Erythroblast (primary cell): ENCODE measurements at places on chromosomes 13 and 19.

DNA sequence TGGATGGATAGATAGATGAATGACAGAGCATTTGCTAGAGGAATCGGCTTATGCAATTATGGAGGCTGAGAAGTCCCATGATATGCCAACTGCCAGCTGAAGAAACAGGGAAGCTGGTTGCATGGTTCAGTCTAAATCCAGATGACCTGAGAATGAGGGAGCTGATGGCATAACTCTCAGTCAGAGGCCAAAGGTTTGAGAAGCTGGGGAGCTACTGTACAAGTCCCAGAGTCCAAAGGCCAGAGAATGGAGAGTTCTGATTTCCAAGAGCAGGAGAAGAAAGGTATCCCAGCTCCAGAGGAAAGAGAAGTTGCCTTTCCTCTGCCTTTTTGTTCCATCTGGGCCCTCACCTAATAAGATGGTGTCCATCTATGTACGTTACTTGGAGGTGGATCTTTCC, 108.3 kb downstream of the CDK8 start:
- DNase-seq, result no peak

DNA sequence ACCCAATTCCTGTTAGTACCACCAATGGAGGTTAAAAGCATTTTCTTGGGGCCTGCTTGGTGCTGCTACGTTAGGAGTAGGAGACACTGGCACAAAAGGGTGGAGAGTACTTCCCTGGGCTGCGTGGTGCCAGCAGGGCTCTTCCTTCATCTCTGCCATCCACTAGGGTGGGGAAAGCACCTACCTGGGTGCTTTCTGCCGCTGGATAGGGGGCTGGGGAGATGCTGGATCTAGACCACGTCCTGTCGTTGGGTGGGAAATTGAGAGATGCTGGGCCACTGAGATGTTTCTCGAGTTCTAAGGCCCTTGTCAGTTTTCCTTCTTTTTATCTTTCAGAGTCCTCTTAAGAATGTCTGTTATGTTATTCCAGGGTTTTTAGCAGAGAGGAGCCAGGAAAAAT, 6.7 kb upstream of the FCGBP start:
- no peak for DNase-seq

DNA sequence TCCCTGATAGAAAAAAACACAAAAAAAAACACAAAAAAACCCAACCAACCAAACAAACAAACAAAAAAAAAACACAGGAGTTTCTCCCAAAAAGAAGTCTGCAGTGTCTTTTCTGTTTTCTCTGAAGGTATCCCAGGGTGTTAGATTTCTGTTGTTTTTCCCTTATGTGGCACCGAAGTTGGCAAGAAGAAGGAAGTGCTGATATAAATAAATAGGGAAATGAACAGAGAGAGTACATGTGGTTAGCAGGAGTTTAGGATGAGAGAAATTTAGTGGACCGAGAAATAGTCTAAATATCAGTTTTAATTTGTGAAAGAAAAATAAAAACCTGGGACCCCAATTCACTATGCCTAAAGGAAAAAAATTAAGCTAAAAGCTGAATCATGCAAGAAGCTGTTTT, 287.0 kb upstream of the SGCG start:
- no peak for DNase-seq

DNA sequence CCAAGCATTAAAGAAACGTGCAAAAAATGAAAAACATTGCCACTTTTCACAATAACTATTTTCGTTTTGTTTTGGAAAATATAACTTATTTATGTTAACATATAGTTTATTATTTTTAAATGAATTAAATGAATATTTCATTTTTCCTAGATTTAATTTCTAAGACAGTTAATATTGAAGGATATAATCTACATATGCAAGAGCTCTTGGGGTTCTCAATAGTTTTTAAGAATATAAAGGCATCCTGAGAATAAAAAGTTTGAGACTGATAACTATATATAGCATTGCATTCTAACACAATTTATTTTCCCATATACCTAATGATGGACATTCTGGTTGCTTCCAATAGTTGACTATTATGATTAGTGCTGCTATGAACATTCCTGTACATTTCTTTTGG, 19.9 kb downstream of the ZNF461 start:
- DNase-seq, result no peak

- DNase-seq, result peak; percentile 85
These were observed 37.4 kb downstream of the SCGB2B2 start for GRCh38 chr19:34639491-34640085.
